ENCODE measurements at places on chromosomes 3 and 15.

- DNase-seq, result no peak
Measured at GRCh38 chr3:71171247-71171646, 412.3 kb downstream of the FOXP1 start.

GRCh38 chr15:66138892-66139590 is 114.5 kb downstream of the MEGF11 start:
- no peak for DNase-seq

DNA sequence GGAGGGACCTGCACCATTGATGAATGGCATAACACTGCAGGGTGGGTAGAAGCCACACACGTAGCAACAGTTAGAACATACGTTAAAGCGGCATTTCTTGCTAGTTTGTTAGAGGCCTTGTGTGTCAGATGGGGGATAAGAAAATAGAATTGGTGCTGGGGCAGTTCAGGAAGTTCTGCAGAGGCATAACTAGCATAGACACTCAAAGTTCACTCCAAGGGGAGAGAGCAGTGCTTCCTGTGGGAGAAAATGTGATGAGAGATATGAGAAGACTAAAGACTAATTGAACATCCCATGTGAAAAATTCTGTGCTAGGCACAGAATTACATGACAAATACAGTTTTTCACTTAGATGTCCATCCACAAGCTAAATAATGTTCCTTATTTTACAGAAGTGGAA is 327.1 kb downstream of the ZNF621 start:
- DNase-seq, result no peak

GRCh38 chr3:156321945-156322344 is 201.6 kb downstream of the KCNAB1 start:
- DNase-seq, result no peak

DNA sequence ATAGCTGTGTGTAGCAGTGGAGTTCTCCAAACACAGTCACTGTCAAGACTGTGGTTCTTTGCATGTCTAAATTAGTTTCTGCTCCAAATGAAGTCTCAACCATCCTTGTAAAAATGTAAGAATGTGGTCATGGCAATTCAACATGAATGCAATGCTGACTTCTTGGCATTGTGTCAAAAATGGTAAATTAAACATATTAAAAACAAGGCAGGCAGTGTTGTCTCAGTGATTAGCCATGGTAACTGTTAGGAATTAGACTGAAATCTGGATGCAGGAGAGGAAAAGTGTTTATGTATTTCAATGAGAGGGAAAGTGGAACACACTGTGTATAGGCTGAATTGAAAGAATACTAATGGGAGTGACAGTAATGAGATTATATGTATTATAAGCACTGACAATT is 597.2 kb downstream of the EDEM1 start:
- DNase-seq, result no peak

DNA sequence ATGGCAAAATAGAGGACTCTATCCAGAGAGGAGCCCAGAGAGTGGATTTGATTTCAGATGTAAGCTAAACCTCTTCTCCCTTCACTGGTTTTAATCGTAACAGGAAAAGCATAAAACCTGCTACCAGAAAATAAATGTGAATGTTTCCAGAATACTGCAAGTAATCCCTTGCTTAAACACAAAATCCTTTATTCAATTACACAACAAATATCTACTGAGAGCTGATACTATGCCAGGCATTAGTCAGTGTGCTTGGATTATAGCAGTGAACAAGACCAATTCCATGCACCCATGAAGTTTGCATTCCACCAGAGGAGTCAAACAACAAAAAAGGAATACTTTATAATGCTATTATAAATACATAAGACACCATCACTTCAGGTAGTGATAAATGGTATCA is 15.1 kb downstream of the AVEN start:
- no peak for DNase-seq

DNA sequence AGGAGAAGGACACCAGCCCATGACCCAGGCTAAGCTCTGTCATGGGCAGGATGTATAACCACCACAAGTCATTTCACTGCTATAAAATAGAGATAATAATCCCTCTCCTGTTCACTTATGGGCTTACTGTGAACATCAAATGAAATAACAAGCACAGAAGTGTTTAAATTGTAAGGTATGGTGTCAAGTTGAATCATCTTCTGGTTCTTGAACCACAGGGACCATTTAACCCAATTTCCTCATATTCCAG is 44.3 kb upstream of the TLE3 start:
- no peak for DNase-seq

GRCh38 chr3:42936157-42936981 is 30.4 kb downstream of the ZNF662 start:
- no peak for DNase-seq

DNA sequence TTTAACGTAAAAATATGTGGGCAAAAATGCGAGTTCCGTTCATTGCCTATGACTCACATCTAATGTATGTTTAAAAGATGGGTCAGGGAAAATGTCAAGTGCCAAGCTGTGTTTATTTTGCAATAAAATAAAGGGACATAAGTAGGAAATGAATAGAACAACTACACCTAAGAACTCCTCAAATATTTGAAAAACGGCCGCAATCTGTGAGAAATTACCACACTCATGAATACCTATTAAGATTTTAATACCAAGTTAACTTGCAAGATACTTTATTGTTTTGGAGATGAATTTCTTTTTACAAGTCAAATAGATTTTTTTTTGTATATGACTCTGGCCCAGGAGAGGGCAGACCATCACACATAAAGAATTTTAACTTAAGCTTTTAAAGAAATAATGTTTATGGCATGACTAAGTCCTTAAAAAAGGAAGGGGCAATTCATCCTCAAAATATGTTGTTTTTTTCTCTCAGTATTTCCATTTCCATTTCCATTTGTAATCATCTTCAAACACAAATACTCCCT is 152.7 kb downstream of the SUCNR1 start:
- DNase-seq, result no peak

DNA sequence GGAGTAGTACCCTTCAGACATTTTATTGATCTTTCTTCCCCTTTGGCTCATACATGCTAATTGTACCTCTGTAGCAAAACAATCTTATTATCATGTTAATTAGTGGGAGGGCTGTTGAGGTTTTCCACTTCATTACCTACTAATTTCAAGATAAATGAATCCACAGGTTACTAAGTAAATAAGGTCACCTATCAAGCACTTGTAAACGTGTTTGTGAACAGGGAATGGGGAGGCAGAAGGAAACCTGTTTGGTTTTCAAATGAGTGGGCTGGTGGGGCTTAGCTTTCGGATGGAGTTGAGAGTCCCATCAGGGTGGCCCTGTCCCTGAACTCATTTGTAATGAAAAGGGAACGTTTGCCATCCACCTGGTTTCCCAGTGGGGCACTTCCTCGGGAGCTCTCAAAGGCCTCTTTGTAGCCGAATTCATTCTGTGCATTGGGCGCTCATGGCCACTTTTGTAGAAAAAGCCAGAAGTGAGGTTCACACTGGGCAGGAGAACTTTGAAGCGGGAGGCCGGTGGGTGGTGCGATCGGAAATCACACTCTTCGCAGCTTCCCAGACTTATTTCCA is 419.8 kb upstream of the NR2F2 start:
- no peak for DNase-seq

DNA sequence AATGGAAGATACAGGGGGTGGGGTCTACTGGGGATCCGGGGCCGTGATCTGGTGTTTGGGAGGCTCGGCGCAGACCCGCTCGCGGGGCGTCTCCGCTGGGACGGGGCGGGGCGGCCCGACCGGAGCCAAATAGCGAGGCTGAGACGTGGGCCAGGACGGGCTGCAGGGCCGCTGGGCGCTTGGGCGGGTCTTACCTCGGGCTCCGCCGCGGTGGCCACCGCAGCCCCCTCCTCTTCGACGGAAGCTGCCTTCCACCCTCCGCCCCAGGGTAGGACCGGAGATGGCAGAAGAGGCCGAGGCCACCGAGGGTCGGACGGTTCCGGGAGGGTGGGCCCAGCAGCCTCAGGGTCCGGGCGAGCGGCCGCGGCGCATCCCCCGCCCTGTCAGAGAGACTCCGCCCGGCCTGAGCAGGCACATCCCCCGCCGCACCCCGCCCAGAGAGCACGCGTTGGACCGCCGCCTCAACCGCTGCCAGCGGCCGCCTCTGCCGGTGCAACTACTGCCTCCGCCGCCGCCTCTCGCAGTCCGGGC is 399 bp downstream of the MYO9A start:
- peak; percentile 67 for DNase-seq

GRCh38 chr15:68693071-68693470 is 114.3 kb downstream of the CORO2B start:
- DNase-seq, result no peak

DNA sequence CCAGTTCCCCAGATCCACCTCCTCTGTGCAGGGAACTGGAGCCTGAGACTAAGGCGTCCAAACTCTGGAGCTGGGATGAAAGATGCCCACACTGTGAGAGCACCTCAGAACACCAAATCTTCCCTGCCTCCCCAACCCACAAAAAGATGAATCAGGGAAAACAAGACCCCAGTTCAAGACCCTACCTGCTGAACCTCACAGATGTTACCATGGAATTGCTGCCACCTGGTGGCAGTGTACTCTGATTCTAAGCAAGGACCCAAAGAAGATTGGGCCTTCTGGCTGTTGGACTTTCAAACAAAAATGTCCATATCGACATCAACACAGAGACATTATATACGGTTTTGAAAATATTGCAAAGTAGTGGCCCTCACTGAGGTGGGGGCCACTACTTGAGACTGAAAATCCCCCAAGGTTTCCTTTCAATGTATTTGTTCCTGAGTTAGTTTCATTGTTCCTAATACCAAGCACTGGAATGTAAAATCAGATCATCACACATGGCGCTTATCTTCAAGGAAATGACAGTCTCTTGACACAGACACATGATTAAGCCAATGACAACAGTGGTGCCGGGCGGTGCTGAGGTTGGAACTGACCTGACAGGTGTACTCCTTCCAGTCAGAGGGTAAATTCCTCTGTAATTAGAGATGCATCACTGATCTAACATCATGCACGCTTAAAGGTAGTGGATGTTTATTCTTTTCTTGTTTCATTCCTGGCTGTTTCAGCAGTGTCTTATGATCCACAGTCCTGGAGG is 67.6 kb downstream of the SLC6A11 start:
- DNase-seq, result peak; percentile 38

DNA sequence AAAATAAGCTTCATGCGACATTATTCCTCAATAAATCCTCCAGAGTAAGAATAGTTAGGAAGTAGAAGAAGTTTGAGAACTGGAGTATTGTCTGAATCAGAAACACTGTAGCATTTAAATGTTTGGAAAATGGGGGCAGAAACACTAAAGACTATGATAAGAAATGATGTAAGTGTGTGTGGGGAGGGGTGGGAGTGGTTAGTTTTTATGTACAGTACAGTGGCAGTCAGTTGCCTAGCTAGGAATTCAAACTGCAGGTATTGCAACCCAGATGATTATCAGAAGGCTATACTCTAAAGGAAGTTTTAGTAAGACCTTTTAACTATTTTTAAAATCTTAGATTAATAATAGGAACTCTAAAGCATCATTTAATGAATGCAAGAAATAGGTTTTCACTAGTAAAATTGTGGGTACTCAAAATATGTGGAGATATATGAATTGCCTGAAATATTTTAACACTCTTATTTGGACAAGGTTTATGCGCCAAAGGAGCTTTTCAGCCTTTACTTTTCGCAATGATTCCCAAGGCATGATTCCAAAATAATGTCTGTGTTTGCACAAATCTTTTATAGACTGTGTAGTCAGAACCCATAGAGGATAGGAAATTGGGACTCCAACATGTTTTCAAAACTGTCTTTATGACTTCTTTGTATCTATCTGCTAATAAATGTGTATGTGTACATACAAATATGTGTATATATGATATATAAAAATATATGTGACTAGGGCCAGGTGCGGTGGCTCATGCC is 8.0 kb upstream of the CCDC50 start:
- no peak for DNase-seq

GRCh38 chr15:77984446-77984861 is 93.1 kb downstream of the TBC1D2B start:
- no peak for DNase-seq

- no peak for DNase-seq
Measured at GRCh38 chr15:70275461-70276138, 177.9 kb upstream of the TLE3 start.

DNA sequence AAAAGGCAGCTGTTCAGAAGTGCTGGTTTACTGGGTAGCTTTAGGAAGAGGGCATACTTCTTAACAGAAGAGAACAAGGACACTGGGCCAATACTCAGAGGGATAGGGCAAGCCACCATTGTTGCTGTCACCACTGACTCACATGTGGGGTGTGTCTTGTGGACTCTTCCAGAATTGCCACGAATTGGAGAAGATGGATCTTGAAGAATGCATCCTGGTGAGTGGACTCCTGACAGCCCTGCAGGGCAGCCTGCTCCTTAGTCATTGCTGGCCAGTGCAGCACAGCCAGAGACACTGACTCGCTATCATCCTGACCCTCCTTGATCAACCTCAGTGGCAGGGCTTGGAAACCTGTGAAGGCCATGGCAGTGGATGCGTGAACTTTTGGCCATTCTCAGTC is 62.3 kb downstream of the UBP1 start:
- DNase-seq, result no peak
